ENCODE measurements at places on chromosomes 2 and 18.

GRCh38 chr2:169983506-169983905, 156.3 kb downstream of the UBR3 start:
- DNase-seq: no peak

GRCh38 chr2:235390108-235390815, 103.6 kb upstream of the AGAP1 start:
- no peak for DNase-seq

DNA sequence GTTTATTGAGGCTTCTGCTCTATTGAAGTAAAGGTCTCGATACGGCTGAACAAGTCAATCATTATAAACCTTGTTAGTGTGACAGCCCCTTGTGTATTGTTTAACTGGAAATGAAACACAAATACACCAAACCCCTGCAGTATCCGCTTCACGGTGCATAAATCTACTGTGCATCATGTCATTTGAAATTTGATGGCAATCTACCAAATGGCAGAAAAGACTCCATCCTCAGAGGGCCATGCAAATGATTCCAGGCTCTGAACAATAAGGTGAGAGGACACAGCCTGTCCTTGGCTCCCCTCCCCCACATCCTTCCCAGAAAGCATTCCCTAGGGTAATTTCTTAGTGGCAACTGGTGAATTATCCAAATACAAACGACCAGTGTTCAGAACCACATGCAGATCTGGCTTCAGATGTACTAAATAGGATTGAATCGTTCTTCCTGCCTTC, 80.6 kb downstream of the ADCYAP1 start:
- DNase-seq: no peak

GRCh38 chr2:201777869-201778268, 2.9 kb downstream of the ALS2 start:
- no peak for DNase-seq

DNA sequence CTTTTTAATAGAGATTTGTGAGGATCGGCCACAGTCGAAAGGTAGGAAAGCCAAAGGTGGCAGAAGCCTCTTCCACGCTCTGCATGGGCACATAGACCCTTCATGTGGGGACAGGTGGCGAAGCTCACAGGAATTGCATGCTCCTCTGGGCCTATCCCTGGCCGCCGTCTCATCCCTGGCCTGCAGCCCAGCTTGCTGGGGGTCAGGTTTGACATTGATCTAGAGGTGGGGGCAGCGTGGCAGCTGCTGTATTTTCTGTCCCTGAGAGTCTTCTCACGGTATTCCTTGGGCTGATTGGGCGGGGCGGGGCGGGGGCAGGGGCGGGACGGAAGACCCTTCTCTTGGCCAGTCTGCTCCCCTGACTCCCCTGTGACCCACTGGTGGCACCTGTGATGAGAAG, 48.9 kb downstream of the STK25 start:
- no peak for DNase-seq

DNA sequence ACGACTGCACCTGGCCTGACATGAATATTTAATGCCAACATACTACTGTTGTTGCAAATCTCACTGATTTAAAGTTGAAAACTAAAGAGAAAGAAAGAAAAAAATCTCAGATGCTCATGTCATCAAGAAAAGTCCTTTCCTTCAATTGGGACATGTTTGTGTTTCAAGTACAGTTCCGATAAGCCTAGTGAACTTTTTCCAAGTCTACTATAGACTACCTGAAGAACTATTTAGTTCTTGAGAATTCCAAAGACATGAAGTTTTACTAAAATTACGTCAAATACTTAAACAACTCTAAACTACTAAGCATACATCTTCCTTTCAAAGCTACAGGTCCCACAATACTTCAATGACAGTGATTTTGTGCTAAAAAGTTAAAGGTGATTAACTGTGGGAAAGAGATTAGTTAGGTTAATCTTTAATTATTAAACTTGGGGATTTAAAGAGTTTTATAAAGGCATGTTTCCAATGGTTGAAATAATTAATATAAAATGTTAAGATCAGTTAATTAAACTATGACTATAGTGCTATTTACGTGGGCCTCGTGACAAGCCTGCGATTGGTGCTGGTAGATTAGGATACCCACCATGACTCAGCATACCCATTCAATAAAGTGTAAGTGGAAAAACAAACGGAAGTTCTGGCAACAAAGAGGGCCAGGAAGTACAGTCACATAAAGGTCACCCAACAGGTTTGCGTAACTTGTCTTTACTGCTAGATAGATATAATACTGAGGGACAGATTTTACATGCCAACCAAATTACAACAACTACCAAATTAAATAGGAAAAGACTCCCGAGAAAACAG, 55.5 kb downstream of the SEPTIN10 start:
- DNase-seq: no peak

GRCh38 chr2:160876765-160877164, 283.5 kb upstream of the TANK start:
- DNase-seq: no peak

GRCh38 chr18:13520306-13520705, 206.1 kb downstream of the FAM210A start:
- no peak for DNase-seq

GRCh38 chr18:31825772-31826171, 65.1 kb upstream of the SLC25A52 start:
- DNase-seq: no peak

GRCh38 chr2:9703085-9703678, 72.4 kb upstream of the YWHAQ start:
- peak; percentile 95 for DNase-seq

All from RWPE2 (cell line).